ENCODE measurements at places on chromosomes 7 and 10.

GRCh38 chr10:86282664-86283465, 83.7 kb downstream of the GRID1 start:
- no peak for DNase-seq

DNA sequence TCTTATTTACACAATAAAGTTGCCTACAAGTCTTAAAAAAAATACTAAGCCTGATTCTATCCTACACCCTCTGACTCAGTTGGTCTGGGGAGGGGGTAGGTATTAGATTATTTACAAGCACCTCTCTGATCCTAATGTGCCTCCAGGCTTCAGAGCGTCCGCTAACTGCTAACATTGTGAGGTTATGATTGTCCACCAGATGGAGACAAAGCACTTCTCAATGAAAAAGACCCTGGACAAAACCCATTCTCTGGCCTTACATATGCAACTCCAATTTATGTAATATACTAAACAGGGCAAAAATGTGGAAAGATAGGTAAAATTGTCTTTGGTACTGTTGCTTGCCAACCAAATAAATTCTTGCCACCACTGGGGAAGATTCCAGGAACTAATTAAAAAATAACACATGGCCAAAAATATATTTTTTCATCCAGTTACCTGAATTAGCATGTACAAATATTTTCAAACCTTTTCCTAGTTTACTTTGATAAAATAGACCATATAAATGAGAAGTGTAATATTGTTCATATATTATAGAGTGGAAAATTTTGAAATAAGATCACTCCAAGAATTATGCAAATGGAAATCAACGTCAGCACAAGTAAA, 92.4 kb downstream of the KIF20B start:
- DNase-seq: peak; percentile 67

GRCh38 chr10:31076610-31076988, 44.9 kb upstream of the ZNF438 start:
- DNase-seq: no peak

DNA sequence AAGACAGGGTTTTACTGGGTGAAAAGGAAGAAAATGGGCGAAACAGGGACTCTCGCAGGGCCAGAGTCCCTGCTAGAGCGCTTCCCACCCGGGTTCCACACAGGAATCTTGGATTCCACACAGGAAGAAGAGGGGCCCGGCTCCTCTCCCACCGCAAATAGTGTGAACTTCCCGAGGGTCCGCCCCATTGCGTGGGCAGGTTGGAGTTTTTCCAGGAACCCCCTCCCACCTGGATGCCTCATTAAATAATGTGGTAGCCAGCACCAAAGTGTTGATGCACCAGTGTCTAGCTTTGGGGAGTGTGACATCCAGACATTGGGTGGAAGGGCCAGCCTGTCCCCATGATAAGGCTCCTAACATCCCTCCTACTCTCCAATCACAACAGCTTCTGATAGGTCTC, 330.3 kb upstream of the ZNF32 start:
- no peak for DNase-seq

- DNase-seq: no peak
Observed at GRCh38 chr10:90917238-90917967, 3.5 kb downstream of the ANKRD1 start.

- DNase-seq: no peak
Observed at GRCh38 chr7:2037808-2038522, 194.8 kb downstream of the MAD1L1 start.

DNA sequence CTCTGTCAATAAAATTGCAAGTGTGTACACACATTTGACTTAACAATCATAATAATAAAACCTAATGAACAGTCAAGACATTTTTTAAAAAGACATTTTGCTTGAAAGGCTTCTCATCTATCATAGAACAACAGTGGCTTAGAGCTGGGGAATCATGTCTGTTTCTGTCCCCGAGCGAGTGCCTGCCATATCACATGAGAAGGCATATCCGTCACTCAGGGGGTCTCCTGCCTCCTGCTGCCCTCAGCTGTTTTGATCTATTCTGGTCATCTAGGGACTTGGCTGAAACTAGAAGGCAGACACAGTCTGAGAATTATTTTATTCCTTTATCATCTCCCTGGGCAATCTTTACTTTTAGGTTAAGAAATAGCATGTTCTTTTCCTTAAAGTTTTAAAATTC, 278.7 kb upstream of the KLF6 start:
- no peak for DNase-seq

DNA sequence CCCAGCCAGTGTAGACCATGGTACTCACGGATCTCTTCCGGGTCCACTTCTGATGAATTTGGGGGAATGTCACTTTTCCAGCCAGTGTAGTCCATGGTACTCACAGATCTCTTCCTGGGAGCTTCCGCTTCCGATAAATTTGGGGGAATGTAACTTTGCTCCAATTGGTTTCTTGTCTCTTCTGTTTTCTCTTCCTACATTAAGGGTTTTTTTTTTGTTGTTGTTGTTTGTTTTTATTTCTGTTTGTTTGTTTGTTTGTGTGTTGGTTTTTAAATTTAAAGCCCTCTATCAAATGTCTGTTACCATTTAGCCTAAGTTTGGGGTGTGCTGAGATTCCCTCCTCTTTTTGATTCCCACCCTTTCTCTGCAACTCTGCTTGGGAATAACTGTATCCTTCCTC, 475.8 kb upstream of the FZD8 start:
- no peak for DNase-seq

GRCh38 chr10:30742471-30742870, 112.9 kb upstream of the LYZL2 start:
- no peak for DNase-seq

- no peak for DNase-seq
Observed at GRCh38 chr10:98636921-98637329, 190.2 kb upstream of the HPS1 start.

DNA sequence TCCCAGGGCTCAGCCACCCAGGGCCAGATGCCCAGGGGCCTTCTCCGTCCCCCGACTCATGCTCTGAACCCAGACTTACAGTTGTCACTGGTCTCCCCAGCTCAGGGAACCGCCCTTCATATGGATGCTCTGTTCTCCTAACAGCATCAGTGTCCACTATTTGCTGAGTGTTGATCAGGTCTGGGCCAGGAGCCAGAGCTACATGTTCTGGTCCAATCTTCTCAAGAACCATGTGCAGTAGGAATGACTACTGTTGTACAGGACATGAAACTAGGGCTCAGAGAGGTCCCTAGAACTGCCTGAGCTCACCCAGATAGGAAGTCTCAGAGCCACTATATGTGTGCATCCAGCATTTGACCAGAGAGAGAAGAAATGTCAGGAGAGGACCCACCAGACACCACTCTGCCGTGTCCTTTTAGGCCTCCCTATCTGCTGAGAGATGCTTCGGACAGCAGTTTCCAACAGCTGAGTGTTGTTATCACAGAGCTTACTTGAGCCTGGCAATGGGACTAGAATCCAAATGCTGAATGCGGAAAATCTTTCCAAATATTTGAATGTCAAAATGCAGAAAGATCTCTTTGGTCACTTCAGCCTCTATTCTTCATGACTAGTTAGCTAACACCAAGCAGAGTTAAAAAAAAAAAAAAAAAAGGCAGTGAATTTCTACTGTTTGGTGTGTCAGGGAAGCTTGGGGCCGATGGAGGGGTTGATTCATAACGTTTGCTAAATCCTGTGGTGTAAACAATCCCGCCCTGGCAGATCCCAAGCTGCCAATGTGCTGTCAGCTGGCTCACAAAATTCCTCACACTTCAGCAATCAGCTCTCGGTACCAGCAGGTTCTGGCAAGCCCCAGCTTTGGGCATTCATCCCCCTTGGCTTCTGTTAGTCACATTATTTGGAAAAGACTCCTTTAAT, 246.1 kb downstream of the TNS3 start:
- DNase-seq: no peak

DNA sequence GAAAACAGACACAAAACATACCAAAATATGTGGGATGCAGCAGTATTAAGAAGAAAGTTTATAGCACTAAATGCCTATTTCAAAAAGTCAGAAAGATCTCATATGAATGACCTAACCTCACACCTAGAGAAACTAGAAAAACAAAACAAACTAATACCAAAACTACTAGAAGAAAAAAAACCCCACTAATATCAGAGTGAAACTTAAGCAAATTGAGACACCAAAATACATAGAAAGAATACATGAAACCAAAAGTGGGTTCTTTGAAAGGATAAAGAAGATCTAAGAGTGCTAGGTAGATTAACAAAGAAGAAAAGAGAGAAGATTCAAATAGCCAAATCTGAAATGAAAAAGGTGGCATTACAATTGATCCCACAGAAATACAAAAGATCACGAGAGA, 494.1 kb downstream of the SH2D4B start:
- DNase-seq: no peak

GRCh38 chr7:133804127-133804526, 323.0 kb upstream of the LRGUK start:
- no peak for DNase-seq

GRCh38 chr7:130136579-130137167, 66.3 kb downstream of the KLHDC10 start:
- DNase-seq: no peak

GRCh38 chr10:78255796-78256638, 222.4 kb downstream of the RPS24 start:
- peak; percentile 83 for DNase-seq

DNA sequence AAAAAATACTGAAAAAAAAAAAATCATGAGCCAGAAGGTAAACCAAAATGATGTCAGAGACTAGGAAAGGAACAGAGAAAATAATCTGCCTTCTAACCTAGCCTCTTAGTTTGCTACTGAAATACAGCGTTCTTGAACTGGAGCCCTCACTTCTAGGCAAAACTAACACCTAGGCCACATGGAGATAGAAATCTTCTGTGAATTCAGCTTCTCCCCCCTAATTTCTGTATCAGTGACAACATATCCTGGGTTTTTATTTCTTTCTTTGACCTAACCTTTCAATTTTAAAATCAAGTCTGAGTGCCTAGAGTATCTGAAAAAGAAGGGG, 100.1 kb upstream of the GLCCI1 start:
- no peak for DNase-seq

- no peak for DNase-seq
Observed at GRCh38 chr10:120657371-120657770, 193.8 kb upstream of the WDR11 start.

DNA sequence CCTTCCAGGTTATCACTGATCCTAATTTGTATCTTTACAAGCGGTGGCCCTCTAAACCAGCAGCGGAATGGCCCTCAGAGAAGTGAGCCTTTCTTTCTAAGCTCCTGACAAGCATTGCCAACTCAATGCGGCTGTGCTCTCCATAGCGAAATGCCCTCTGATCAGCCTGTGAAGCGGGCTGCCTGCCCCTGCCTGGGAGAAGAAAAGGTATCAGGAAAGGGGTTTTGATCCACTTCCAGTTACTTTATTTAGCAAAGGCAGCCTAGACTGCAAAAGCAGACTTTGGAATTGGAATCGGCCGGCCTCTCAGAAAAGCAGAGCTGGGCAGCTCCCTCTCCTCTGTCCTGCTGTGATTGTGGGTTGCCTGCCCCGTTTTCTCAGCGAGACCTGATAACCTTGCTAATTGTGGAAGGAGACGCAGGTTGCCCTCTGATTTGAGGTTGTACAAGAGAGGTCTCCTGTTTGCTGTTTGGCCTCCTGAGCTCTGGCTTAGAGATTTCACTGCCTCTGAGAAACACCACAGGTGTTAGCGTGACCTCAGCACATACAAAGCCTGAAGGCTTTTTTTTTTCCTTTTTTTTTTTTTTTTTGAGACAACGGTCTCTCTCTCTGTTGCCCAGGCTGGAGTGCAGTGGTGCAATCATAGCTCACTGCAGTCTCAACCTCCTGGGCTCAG, 53.9 kb upstream of the SH2B2 start:
- DNase-seq: no peak

- no peak for DNase-seq
Observed at GRCh38 chr10:31188792-31189406, 130.1 kb upstream of the ZEB1 start.

GRCh38 chr10:108894402-108895301, 1028.7 kb downstream of the XPNPEP1 start:
- no peak for DNase-seq

GRCh38 chr10:76550806-76551205, 1086.8 kb downstream of the KCNMA1 start:
- no peak for DNase-seq

GRCh38 chr10:130498042-130498441, 361.9 kb downstream of the GLRX3 start:
- DNase-seq: no peak

GRCh38 chr7:157059534-157059933, 49.1 kb upstream of the MNX1 start:
- no peak for DNase-seq

DNA sequence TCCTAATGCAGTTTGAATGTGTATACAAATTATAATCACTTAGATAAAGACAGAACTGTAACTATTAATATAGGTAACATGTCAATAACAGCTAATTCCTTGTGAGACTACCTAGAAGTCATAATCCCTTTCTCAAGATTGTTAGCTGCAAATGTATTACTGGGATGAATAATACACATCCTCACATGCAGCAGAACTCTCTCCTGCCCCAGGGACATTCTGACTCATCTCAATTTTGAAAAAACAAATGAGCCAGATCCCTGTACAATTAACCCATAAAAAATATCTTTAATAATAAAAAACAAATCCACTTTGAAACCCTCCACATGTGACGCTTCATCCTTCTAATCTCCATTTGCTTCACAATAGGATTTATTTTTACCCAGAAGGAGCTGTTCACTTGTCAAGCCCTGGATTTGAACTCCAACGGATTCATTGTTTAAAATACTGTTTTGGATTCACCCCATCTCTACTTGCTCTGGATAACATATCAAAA, 428.4 kb upstream of the TEX47 start:
- DNase-seq: no peak

DNA sequence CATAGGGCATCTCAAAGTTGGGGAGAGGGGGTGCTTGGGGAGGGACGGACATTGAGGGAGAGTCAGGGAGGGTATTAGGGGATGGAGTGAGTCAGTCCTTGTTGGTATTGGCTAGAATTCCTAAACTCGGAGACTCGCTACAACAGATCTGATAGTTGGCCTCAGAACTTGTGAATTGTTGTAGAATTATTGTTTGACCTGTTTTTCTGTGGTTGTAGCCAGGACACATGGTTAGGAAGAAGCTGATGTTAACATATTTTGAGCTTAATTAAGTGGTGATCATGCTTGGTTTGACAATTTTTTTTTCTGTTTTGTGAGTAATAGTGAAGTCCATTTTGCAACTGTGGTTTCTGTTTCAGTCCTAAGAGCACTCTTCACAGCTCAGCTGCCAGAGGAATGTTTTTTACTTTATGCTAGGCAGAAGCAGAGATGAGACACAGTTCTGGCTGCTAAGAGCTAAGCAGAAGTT, 1190.3 kb upstream of the C7orf33 start:
- DNase-seq: no peak

DNA sequence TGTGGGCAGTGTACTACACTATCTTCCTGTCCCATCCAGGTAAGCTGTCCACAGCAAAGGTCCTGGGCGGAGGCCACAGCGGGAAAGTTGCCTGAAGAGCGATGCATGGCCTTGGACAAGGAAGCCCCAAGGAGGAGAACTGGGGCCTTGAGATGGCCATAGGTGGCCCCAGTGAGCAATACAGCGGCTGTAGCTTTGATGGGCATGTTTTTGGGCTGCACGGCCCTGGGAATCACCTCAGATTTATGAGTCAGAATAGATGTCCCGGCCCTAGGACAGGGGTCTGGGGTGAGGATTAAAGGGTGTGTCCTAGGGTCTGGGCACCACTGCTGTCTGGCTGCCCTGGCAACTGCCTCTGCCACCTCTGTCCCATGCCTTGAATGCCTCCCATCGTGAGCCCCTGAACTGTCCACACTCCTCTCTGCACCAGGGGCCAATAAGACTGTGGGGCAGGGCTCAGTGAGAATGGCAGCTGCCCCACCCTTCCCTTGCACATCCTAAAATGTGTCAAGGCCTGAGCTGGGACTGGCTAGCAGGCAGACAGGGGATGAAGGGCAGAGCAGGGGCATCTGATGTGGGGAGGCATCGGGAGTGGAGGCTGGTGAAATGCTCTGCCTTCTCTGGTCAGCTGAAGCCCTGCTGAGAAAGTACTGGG, 9.4 kb upstream of the IRF5 start:
- no peak for DNase-seq

All from SW480 (cell line).